ENCODE measurements at places on chromosomes 6 and 20. TPM values are rescaled to one million over a fixed set of nuclear protein-coding genes. Genes with fewer than 3 reads are reported as not detected.

The RIPPLY2 gene
- not detected for polyA plus RNA-seq

The CST3 gene
- polyA plus RNA-seq: 135 TPM

The PCK1 gene
- 13.3 TPM for polyA plus RNA-seq

The ALDH5A1 gene
- polyA plus RNA-seq: 33.4 TPM

The SLC9A8 gene
- 12.0 TPM for polyA plus RNA-seq

The SMLR1 gene
- 1.0 TPM for polyA plus RNA-seq

The RIMS1 gene
- polyA plus RNA-seq: 2.5 TPM

The SLC35D3 gene
- polyA plus RNA-seq: 0.10 TPM

The DLL1 gene
- polyA plus RNA-seq: 7.0 TPM

The CD93 gene
- 40.4 TPM for polyA plus RNA-seq

The SLC12A5 gene
- 1.5 TPM for polyA plus RNA-seq

The TEAD3 gene
- 39.7 TPM for polyA plus RNA-seq

The OPRM1 gene
- not detected for polyA plus RNA-seq

The IL20RA gene
- 1.0 TPM for polyA plus RNA-seq

The MACROD2 gene
- 15.0 TPM for polyA plus RNA-seq

The PDRG1 gene
- polyA plus RNA-seq: 20.2 TPM

The OPRL1 gene
- polyA plus RNA-seq: 1.2 TPM
